Activated naive CD4-positive, alpha-beta T cell (primary cell): ENCODE measurements at places on chromosomes 1 and 21.

DNA sequence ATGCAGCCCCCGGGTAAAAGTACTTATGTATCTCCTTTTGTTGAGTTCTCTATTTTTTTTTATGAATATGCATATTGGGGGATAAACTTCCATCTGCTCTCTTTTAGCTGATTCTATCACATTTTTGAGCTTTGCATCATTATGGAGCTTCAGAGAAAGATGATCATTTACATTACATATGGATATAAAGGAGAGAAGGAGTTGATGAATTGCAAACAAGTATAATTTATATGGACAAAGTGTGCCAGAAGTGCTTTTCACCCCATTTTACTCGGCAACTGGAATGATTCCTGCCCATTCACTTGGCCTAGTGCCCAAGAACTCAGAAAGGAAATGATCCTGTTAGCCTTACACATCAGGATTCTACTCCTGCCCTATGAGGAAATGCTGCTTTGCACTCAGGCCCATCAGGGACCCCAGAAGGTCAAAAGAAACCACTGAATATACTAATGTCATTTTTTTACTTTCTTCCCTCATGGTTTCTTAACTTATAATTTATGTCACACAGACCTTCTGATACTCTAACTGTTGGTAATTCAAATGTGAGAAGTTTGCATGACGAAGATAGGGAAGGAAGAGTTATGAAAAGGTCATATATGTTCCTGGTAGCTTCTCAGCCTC is 65.6 kb downstream of the SAMSN1 start:
- DNase-seq = no peak

DNA sequence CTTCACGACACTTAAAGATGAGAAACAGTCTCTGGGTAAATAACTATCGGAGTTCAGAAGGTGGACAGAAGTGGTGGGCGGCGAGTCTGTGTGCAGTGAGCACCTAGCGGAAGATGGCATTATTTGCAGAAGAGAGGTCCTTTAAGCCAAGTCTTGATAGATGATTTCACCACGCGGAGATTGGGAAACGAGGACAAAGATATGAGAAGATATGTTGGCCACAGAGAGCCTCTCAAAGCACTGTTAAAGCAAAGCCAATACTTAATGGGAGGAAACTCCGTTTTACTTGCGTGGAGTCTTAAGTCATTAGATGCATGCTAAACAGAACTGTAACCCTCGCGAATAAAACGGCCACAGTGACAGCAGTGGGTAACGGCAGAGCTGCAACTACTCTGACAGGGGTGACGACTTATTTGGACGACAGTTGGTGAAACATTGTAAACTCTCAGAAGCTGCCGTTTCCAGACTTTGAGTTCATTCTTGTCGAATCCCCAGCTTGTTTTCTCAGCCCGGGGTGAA is 577 bp upstream of the CEP350 start:
- no peak for DNase-seq

- DNase-seq = no peak
Measured at GRCh38 chr21:25942135-25942534, 207.4 kb downstream of the GABPA start.

GRCh38 chr1:168469690-168470089 is 74.1 kb downstream of the XCL2 start:
- no peak for DNase-seq

- no peak for DNase-seq
Measured at GRCh38 chr1:46903481-46903880, 37.8 kb downstream of the CYP4A11 start.
